ENCODE measurements at places on chromosomes 2 and 18.
A peak's percentile ranks its signal among the peaks of the same experiment; 100 is the strongest.

GRCh38 chr2:2237563-2237962 lies 93.5 kb downstream of the MYT1L start:
- DNase-seq = no peak

- peak; percentile 76 for DNase-seq
These were observed 549.2 kb upstream of the VWC2L start for GRCh38 chr2:213861638-213862037.

GRCh38 chr2:62270728-62271127 lies 74.8 kb downstream of the B3GNT2 start:
- DNase-seq = peak; percentile 36

- DNase-seq = no peak
These were observed 221.9 kb downstream of the DYM start for GRCh38 chr18:49238433-49239042.

DNA sequence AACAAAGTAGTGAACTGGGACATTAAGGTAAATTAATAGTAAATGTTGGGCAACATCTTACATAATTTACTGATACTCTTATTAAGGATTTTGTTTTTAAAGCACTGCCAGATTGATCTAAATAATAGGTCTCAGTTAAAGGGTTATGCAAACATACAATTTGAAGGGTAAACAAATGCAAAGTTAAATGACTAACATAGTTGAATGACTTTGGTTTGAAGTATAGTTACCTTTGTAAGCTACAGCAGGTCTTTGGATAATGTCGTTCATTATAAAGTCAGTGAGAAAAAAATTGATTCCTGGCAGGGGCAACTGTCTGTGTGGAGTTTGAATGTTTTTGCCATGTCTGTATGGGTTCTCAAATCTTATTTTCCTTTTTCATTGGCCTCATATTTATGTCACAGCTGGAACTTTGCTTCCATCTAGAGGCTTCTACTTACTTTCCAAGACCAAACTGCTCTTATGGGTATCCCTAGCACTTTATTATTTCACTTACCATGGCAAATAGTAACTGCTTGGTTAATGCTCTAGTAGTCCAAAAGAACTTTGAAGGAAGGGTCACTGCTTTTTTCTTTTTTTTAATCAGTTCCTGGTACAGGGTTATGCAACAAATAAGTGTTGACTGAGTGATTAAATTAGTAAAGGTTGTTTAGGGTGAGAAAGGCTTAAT lies 107.8 kb downstream of the NBEAL1 start:
- DNase-seq = peak; percentile 29

DNA sequence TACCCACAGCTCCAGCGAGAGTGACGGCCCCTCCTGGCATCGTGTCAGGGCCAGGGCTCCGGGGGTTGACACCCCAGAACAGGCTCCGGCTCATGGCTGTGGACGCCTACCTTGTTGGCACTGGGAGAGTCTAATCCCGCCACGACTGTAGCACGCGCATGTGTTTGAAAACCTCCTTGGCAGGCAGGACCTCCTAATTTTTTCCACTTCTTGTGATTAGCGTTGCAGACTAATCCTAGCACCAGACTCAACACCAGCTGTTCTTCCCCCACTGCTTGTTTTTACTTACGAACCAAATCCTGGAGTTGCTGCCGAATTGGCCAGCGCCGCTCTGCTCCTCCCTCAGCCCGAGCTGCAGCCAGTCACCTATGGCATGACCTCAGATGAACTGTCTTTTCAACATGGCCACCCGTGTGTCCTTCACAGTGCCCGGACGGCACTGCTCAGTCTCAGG lies 110.7 kb downstream of the KLHL29 start:
- no peak for DNase-seq

- DNase-seq = no peak
These were observed 310.8 kb upstream of the MAP2 start for GRCh38 chr2:209113026-209113425.

- no peak for DNase-seq
These were observed 1191.0 kb upstream of the LRRTM1 start for GRCh38 chr2:81495556-81495955.

DNA sequence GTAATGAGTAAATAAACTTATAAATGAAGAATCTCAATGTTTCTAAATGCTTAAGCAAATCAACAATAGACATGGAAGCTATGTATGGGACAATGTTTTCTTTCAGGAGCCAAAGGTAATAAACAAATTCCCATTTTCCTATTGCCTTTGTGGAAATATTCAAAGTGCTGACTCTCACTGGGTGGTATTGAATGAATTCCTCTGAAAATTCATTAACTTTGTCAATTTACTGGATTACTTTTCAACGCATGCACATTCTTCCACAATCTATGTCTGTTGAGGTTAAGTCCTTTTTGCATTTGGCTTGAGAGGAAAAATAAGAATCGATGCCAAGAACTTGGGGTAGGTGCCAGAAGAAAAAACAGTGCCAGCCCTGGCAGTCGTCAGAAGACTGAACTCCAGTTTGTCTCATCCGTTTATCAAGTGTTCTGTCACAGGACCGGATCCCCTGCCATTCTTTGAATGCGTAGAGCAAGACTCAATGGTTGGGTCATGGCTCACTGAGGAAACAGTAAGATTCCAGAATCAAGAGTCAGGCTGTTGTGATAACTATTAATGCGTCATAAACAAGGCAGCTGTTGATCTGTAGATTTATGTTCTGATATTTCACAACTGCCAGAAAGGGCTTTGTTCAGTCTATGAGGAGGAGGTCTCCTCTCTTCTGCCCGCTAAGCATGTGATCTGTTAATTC lies 133.3 kb downstream of the GFPT1 start:
- no peak for DNase-seq

DNA sequence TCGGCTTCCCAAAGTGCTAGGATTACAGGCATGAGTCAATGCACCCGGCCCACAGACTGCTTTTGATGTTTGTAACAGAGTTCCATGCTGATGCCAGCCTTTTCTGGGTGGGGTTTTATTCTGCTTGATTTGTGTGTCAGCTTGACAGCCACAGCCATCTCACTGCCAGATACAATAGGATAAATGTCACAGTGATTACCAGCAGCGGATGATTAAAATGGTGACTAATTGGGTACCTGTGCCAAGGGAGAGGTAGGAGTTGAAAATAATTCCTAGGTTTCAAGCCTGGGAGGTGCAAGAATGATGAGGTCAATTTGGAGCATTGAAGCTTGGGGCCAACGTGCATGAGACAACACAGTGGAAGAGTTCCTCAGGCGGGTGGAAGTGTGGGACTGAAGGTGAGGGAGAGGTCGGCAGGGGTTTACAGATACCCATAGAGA lies 39.4 kb downstream of the SH2D6 start:
- no peak for DNase-seq

- no peak for DNase-seq
These were observed 291.2 kb downstream of the RAD51AP2 start for GRCh38 chr2:17226941-17227490.

DNA sequence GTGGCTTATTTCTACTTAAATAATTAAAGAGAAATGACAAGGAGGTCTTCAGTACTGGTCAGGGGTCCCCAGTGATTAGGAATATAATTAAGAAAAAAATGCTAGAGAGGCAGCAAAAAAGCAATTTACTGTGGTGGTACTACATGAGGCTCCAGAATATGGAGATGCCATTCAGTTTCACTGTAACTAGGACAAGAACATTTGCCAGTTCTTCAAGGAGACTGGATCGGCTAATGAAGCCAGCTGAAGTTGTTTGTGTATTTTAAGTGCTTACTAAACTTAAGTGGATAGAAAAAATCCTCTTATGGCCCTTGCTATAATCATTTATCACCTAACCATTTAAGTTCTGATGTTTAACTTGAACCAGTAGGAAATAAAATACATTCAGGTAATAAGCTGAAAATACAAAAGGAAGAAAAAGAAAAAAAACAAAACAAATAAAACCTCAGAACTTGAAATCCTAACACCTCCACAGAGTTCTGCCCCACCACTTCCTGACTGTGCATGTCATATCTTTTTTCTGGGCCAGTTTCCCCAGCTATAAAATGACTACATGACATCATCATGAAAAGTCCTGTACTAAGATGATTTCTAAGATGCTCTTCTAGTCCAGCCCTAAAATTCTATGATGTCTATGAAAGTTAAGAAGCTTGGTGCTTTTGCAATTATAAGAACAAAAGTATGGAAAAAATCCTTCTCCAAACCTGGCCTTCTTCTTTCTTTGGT lies 98.0 kb downstream of the TRABD2A start:
- peak; percentile 53 for DNase-seq

DNA sequence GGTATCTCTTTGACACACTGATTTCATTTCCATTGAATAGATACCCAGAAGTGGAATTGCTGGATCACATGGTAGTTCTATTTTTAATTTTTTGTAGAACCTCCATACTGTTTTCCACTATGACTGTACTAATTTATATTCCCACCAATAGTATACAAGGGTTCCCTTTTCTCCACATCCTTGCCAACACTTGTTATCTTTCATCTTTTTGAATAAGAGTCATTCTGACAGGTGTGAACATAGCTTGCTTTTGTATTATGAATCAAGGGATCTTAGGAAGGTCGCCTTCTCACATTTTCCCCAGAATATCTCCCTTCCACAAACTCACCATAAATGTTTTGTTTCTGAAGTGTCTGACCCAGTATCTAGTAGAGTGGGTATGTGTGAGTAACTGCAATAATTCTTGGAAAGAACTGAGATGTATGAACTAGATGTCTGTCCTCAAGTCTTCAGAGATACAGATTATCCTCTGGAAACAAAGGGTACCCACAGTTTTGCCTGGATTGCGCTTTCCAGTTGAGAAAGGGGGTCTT lies 17.1 kb upstream of the SP3 start:
- DNase-seq = no peak

DNA sequence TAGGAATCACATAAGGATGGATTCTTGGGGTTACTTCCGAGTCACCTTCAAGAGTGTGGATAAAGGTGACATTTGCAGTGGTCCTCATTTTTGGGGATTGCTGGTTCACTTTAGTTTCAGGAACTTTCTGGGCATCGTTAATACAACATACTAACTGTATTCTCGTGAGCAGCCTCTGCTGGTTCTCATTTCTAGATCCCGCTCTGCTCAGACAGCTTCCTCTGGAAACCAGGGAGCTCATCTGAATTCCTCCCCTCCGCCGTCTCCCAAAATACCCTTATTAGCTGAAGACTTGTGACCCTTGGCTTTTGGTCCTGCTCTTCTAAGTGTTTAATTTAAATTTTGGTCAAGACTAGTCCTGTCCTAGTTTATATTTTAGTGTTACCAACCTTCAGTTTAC lies 64.5 kb downstream of the ZNF532 start:
- no peak for DNase-seq

- no peak for DNase-seq
These were observed 122.6 kb upstream of the SPRED2 start for GRCh38 chr2:65554765-65555591.

GRCh38 chr18:41371156-41372045 lies 583.6 kb upstream of the PIK3C3 start:
- no peak for DNase-seq

DNA sequence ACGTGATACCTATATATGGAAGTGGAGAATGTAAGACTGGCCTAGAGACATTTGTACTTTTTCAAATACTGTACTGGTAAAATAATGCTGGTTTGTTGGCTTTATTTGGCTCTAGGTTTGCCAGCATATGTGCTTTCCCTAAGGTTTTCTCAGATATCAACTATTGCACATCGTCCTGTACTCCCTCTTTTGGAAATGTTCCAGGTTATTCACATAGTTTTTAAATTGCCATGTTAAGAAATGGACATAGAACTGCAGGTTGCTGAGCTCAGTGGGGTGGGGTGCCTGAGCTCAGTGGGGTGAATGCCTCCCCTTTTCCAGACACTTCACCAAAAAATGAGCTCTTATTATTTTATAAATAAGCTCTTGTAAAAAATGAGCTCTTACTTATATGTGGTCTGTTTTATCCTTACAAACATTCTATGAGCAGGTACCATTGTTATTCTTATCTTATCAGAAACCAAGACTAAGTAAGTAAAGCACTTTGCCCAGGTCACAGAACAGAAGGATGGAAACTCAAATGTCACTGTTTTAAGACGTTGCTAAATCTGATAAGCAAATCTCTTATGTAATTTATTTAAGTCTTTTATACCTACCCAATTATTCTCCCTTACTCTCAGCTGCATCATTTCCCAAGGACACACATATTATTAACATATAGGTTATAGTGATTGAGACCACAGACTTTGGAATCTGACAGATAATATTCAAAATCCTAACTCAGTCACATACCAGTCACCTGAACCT lies 99.0 kb downstream of the CPS1 start:
- DNase-seq = peak; percentile 41

DNA sequence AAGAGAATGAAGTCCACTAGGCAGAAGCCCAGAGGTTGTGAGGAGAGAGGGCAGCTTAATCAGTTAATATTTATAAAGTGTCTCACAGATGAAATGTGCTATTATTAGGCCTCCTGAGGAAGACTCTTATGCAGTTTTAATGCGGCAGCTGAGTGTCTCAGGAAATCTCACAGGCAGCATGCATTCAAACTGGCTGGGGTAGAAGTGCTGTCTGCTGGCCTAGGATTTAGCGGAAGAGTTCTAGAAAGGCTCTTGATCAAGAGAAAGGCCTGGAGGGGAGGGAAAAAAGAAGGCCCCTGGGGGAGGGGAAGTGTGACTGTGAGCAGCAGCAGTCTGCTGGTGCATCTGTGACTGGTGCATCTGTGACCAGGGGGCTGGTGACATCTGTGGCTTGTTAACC lies 133.0 kb downstream of the FSHR start:
- DNase-seq = no peak

DNA sequence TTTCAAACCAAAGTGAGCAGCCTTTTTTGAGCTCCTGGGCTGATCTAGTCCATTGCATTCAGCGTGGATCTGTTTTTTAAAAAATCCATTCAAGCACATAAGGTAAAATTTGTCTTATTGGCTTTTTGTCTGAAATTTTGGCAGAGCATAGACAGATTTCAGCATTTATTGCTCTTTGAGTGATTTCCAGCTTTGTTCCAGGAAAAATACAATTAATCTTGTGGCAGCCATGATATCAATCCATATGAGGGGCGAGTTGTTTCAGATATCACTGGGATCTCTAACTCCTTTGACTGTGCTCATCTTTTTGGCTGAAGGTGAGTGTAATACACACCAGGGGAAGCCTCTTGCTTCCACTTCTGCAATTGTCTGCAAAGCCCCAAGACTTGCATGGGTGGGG lies 523.9 kb downstream of the SLC4A3 start:
- no peak for DNase-seq

GRCh38 chr2:71925268-71926088 lies 222.2 kb downstream of the CYP26B1 start:
- peak; percentile 14 for DNase-seq
